ENCODE measurements at places on chromosomes 12 and 14.

DNA sequence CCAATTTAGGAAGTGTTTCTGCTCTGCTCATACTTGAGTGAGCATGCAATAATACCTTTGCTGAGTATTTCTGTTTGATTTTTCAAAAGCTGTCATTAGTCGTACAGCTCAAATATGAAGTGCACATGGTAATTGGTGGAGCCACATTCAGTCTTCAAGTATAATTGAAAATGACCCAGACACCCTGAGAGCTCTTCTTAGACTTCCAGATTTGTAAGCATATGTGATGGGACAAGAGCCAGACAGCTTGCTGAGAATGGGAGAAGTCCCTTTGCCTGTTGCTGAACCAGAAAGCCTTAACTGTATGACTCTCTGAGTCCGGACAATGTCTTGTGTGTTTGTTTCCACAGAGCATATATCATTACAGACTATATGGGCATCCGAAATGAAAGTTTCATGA lies 307.3 kb downstream of the TMEM117 start:
- peak; percentile 63 for DNase-seq

DNA sequence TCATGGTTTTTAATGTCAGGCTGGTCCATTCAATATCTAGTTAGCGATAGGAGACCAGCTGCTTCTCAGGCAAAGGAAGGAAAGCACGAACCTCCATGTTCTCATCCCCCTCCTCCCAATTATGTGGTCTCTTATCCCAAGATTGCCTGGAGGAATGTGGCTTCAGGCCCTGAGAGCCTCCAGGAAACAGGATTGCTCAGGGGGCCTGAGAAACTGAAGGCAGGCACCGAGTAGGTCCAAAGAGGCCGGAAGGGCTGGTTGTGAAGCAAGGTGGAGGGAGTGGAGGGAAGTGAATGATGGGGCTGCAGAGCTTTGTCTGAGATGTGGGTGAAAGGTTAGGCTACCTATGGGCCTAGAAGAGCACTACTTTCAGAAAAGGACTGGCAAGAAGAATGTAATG lies 188.2 kb upstream of the DDHD1 start:
- DNase-seq = no peak

DNA sequence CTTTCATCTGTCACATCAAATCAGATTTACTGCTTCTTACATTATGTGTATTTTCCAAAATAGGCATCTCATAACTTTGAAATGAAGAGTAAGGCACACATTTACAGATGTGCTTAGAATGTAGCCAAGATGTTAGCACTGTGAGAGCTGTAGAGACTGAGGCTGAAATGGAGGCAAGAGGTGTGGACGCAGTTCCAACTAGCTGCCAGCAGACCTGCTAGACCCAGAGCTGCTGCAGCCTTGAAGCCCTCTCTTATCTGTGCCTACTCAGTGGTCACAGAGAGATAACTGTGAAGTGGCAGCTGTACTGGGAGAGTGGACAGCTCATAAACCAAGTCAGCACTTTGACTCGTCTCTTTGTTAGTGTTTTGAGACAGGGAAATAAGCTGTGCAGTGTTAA lies 470.9 kb downstream of the CCER1 start:
- DNase-seq = no peak

DNA sequence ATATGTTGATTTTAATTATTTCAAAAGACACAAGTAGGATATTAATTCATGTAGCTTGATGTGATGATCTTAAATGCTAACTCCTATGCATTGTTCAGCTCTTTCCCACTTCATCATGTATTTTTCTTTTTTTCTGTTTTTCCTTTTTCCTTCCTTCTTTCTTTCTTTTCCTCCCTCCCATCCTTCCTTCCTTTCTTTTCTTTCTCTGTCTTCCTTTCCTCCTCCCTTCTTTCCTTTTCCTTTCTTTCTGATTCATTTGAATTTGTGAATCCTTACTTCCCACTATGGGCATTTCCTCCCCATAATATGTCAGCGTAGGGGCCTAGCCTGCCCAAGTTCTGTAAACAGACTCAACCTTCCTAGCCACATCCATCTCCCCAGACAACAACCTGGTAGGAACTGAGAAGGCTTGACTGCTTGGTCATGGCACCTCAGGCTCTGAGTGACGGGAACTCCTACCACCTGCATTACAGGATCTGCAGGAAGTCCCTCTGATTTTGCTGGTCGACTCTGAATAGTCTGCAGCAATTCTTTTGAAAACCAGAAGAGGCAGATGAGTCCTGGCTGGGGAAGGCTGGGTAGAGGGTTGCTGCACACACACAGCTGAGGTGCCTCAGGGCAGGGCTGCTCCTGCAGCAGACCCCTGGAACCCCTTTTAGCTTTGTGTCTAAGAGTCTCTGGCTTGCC lies 33.4 kb upstream of the BHLHE41 start:
- DNase-seq = no peak

DNA sequence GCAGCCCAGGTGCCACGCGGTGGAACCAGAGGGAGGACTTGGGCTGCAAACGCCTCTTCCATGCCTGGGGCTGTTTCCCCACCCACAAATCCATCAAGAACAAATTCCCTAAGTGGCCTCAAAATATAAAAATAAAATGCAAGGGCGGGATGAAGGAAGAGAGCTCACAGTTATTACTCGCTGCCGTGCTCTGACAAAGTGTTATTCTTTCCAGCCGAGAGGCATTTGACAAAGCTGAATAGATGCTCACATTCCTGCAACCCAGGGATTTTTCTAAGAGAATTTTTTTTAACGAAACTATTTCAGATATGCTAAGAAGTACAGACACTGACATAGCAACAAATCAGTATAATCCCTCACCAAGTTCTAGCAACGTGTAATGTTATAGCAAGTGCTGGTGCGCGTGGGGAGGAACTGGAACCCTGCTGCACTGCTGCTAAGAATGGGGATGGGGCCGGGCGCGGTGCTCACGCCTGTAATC lies 70.7 kb downstream of the SCARB1 start:
- DNase-seq = no peak

DNA sequence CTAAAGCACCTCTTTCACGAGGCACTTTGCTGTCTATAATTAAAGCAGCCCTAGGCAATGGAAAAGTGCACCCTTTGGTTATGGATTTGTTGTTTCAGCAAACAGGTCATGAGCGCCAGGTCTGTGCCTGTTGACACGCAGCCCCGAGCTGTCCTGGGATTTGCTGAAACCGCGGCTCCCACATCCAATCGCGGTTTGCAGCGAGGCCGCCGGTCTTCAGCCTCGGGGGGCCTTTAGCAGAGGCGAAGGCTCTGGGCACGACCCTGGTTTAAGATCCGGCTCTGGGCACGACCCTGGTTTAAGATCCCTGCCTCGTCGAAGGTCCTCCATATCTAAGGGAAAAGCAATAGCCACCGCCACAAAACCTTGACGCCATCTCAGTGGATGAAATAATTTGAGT lies 79.2 kb downstream of the GLT1D1 start:
- no peak for DNase-seq
